GM06990 (cell line): ENCODE measurements at places on chromosomes 2 and 18.
A peak's percentile ranks its signal among the peaks of the same experiment; 100 is the strongest.

DNA sequence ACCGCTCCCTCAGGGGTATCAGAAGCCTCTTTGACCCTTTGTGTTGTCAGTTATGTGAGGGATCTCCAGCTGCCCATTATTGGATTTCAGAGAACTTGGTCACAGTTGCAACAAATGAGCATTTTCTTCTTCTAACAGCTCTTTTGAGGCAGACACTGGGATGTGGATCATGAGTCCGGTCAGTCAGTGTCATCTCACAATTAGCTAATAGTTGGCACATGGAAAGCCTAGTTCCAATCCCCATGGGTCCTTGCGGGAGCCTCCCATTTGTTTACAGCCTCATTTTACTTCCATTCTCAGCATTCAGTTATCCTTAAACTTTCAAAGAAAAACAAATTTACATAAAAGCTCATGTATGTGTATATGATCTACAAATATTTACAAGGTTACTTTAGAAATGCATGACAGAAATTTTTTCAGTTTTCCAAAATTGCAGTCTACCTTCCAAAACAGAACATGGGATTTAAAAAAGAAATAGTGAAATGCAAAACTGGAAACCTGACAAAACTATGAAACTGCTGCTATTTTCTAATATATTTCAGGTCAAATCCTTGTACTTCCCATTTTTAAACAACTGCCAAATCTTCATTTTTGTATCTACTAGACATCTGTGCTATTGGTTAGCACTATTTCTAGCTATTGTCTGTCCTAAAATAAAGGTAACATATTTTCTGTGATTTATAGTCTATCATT is 547.1 kb upstream of the ZEB2 start:
- no peak for DNase-seq

DNA sequence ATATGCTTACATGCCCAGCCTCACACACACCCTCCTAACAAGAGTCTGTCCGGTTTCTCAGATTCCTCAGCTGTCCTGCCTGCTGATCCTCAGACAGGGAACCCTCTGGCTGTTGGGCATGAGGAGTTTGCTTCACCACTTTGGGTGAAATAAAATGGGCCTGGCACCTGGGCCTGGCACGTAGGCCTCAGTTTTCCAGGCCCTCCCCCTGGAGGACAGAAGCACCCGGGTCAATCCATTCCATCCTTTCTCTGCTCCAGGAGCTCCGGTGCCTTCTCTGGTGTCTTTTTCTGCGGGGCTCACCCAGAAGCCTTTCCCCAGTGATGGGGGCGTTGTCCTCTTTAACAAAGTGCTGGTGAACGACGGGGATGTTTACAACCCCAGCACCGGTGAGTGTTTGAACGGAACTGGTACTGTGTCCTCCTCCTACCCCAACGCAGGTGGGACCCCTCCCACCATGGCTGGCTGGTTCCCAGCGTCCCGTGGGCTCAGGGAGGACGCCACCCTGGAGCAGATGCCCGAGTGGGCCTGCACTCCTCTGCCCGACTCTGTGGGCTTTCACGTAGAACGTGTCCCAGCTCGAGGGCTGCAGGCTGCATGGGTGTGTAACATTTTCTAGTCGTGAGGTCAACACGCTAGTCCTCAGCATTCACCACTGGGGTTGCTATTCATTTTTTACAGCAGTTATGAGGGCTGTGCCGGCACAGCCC is 62.8 kb downstream of the EMILIN2 start:
- DNase-seq = no peak

DNA sequence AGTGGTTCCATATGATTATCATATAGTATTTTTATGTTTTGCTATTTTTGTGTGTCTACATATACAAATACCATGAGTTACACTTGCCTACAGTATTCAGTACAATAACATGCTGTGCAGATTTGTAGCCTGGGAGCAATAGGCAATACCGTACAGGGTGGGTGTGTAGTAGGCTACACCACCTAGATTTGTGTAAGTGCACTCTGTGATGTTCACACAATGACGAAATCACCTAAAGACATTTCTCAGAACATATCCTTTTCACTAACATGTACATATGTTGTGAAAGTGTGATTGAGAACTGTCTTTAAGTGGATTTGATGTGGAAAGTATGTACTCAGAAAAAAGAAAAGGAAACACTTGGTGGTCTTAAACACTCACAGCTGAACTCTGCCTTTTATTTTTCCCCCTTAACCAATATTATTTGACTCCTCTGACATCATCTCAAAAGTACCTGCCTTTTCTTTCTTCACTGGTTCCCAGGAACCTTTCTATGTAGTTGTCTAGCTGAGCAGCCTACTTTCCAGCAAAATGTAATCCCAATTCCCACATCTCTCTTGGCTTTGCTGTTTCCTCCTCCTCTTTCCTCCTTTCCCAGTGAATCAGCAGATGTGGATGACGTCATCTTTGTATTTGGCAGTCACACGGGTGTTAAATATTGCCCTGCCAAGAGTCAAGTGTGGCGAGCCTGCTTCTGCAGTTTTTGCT is 47.7 kb downstream of the OSBPL6 start:
- no peak for DNase-seq

- peak; percentile 57 for DNase-seq
Observed at GRCh38 chr2:221517696-221518151, 54.4 kb downstream of the EPHA4 start.

DNA sequence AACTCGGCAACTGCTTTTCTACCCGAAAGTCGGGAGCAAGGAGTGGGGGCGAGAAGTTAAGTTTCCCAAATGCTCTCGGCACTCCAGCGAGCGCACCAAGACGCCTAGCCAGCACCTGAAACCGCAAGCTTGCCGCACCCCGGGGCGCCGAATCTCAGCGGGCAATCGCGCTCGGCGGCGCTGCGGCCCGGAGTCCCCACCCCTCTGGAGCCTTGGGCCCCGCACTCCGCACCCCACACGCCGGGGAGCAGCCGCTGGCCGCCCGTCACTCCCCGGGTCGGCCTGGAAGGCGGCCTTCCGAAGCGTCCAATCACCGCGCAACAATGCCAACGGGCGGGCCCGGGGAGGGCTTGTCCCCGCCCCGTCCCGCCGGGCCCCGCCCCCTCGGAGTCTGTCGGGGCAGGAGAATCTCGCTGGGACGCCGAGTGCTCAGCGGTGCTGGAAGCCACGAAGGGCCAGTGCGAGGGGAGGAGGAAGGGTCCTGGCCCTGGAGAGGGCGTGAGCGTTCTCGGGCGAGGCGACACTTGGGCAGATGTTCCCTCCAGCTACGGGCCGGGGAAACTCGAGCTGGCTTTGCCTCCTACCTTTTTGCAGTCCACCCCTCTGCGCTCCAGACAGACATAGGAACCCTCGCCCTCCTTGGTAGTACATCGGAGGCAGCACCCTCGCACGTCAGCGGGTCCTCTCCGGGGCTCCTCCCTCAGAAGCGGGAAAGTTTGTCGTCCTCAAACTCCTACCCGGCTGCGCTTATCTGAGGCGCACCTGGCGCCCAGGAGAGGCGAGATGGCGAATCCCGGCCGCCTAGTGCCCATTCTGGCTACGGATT is 1.1 kb upstream of the ZBTB7C start:
- DNase-seq = peak; percentile 81

DNA sequence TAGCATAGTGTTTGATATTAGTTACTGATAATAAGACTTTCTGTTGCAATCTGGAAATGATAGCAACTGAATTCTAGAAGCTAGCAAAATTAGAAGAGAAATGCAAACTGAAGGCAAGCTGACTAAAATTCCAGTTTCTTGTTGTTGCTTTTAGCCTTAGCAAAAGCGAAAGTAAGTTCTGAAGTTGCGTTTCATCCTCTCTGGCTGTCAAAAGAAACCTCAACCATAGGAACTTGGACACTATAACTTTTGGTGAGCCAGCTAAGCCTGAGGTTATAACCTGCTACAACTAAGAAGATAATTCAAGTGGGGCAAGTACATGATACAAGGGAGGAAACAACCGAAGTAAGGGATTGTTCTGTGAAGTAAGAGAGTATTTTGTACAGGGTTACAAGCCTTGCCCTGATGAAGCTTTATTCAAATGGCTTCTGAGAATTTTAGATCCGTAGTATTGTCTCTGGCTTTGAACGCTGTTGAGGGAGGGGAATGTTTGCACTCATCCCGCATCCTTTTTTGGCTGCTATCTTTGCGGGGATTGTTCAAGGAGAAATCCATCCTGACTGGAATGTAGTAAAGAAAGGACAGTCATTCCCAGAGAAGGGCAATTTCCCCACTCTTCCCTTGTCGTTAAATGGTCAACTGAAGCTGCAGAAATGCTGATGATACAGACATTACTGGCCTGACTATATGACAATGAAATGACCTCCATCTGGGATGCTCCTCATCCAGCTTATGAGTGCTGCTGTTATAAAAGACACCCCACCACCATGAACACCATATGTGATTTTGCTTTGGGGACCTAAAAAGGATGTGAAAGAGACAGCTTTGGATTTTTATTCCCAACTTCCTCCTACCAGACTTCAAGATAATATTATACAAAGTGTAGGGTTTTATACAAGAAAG is 7.0 kb upstream of the TMX3 start:
- DNase-seq = peak; percentile 20

DNA sequence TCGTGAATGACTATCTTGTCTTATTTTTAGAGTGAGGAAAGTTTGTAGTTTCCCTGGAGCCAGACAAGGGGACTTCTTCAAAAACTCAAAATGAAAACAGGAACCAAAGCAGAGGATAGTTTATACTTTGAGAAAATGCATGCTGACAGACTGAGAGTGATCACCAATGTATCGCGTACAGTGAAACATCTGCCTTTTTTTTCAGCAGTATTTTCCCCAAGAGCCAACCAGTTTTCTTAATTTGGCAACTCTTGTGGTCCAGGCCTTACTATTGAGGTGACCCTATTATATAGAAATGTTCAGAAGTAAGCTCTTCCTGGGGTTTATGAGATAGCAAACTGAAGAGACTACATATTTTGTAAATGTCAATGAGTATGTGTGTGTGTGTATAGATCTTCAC is 153.7 kb upstream of the VRK2 start:
- DNase-seq = peak; percentile 81

DNA sequence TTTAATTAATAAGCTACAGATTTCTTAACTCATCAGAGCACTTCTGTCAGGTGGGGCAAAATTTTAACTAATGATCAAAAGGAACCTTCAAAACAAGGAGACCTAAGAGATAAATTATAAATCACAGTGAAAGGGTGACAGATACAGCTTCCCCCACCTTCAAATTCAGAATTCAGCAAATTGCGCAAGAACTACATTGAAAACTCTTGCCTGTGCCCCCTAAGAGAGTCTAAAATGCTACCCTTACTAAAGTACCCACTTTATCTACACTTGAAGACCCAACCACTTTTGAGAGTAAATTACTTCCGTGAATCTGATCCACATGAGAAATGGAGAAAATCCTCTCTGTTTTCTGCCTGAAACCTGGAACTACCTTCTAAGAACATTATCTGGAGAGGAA is 324.9 kb downstream of the PAX3 start:
- no peak for DNase-seq

DNA sequence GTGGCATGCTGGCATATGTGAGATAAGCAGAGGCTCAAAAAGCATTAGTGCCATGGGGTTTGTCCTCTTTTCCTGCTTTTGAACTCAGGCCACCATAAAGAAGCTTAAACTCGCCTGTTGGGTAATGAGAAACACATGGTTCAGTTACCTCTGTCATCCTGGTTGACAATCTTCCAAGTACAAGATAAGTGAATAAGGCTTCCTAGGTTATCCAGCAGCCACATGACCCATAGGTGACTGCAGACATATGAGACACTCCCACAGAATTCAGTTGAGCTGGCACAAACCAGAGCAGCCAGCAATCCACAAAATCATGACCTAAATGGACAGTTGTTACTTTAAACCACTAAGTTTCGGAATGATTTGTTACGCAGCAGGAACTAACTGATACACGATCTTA is 97.3 kb downstream of the TACR1 start:
- no peak for DNase-seq

DNA sequence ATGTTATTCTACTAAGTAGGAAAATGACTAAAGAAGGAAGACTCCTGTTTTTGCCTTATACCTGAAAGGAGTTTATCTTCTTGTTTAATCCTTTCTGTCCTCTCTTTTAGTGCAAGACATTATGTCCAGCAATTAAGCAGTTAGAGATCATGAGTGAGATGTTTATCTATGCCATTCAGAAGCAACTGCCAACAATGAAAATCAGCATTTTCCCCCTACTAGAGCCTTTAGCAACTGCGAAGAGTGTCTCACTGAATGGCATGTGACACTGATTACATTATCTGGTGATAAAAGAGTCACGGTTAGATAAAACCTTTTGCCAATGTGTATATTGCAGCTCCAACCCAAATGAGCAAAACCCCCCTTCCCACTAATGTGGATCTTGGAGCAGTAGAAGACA is 357.7 kb upstream of the SYT4 start:
- no peak for DNase-seq

GRCh38 chr2:219744600-219744999 is 117.2 kb downstream of the SLC4A3 start:
- no peak for DNase-seq

GRCh38 chr2:6352247-6352646 is 513.5 kb downstream of the CMPK2 start:
- DNase-seq = peak; percentile 70

DNA sequence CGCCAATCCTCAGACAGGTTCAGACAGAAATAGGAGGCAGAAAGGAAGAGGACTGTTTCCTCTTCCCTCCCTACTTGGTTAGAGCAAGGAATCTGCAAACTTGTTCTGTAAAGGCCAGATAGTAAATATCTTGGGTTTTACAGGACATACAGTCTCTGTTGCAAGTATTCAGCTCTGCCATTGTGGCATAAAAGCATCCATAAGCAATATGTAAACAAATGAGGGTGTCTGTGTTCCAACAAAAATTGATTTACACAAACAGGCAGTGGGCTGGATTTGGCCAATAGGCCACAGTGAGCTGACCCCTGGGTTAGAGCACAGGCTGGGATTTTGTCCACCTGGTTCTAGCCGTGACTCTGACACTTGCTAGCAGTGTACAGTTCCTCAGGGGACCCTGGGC is 89.4 kb downstream of the NRP2 start:
- DNase-seq = no peak

DNA sequence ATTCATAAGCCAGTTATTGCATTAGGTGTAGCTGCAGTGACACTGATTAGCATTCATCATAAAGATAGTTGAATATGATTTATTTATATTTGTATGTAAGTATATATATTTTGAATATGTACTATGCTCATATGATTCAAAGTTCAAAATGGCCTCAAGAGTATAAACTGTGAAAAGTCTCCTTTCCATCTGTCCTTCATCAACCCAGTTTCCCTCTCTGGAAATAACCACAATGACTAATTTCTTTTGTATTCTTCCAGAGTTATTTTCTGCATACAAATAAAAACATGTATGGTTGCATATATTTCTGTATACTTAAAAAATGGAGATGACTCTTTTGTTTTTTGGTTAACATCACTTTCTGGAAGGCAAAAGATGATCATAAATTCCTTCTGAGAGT is 95.2 kb downstream of the CAMKMT start:
- DNase-seq = no peak
